ENCODE measurements at places on chromosomes 11 and 22. TPM values are rescaled to one million over a fixed set of nuclear protein-coding genes. Genes with fewer than 3 reads are reported as not detected.

Gene ENTHD1
- polyA plus RNA-seq = not detected

- DNase-seq = no peak
These were observed 2.0 kb upstream of the JAML start for GRCh38 chr11:118226781-118227180.

GRCh38 chr22:44755417-44755816, 3.0 kb downstream of the ARHGAP8 start:
- DNase-seq = no peak

DNA sequence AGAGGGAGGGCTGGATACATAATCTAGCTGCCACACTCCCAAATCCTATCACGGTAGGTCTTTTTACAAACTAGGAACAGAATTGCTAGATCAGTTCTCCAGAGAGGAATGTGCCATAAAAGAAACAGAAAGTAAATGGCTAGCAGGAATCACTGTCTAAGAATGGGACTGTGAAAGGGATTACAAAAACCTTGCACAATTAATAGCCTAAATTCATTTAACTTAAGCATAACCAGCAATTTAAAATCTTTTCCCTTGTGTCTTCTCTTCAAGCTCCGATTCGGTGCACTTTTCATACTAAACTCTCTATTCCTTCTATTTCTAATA, 35.2 kb downstream of the APOL5 start:
- DNase-seq = no peak

GRCh38 chr22:44648085-44648820, 53.8 kb upstream of the PRR5 start:
- no peak for DNase-seq

- DNase-seq = no peak
These were observed 79.5 kb downstream of the PARVA start for GRCh38 chr11:12456651-12457579.

DNA sequence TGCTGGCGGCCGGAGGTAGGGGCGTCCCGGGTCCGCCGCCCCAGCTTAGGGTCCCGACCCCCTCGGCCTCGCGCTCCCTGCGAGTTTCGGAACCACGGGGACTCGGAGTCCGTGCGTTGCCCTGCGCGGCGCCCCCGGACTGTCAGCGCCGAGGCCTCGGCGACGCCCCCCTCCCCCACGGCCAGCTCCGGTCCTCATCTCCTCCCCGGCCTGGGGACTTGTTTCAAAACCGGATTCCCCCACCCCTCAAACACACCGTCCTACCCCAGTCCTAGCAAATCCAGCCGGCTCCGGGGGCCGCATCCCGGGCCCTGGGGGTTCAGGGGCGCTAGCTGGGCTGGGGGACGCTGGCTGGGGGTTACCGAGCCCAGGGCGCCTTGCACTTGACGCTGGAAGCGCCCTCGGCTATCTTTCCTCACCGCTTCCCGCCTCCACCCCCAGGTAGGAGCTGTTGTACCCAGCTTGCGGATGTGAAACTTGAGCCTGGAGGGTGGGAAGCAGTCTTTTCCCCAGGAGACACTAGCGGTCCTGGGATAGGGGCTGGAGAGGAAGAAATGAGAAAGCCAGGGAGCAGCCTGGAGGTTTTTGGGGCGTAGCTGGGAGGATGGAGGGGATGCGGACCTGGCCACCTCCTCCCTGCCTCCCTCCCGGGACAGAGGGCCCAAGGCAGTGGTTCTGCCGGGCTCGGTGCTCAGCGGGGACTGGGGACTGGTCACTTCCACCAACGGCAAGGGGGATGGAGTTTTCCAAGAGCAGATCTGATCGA, 550 bp downstream of the FBLN1 start:
- no peak for DNase-seq

DNA sequence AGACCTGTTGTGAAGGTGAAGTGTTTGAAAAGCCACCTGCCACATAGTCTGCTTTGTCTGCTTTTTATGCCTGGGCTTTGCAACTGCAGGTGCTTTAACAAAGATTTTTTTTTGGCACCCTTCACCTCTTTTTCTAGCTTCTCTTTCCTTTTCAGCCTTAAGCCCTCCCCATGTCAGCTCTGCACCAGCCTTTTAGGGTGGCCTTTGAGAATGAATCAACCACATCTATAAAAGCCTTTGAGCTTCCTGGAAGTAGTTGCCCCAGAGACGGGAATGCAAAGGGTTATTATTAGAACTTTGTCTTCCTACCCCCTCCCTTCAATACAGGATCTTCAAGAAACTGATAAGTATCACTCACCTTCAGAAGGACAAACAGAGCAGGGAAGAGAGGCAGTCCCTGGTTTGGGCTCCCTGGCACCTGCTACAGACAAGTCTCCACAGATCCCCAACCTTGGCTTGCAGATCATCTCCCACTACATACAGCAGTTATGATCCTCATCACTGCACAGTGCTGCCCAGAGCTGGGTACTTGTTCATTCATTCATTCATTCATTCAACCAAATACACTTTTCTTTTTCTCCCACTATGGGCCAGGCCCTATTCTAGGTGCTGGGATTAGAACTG, 8.0 kb downstream of the PVALB start:
- no peak for DNase-seq

Gene APOBEC3C
- 9.9 TPM for polyA plus RNA-seq

Gene UBTFL1
- not detected for polyA plus RNA-seq

- DNase-seq = no peak
These were observed 21.9 kb upstream of the RAB30 start for GRCh38 chr11:83093634-83094033.

- DNase-seq = no peak
These were observed 1115.0 kb downstream of the BRD1 start for GRCh38 chr22:48712558-48713271.

GRCh38 chr22:41933411-41934177, 7.0 kb upstream of the TNFRSF13C start:
- DNase-seq = no peak

Gene CASP5
- polyA plus RNA-seq = not detected

Gene C11orf86
- not detected for polyA plus RNA-seq

Gene ISX
- polyA plus RNA-seq = 0.23 TPM

DNA sequence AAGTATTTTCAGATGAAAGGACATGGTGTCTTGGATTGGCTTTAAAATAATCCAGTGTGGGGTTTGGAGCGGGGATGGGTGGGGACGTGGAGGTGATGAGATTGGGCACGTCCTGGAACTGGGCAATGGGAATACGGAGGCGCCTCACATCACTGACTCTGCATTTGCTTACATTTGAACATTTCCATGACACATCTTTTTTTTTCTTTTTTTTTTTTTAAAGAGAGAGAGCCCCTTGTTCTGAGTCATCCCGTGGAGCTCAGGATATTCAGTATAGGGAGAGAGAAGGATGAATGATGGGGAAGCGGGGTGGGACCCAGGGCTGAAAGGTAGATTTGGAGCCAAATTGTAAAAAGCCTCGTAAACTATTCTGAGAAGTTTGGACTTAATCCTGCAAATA, 142.7 kb downstream of the FBXO7 start:
- no peak for DNase-seq

GRCh38 chr11:44955015-44955738, 4.5 kb upstream of the TP53I11 start:
- DNase-seq = no peak

GRCh38 chr11:109731451-109731850, 309.5 kb downstream of the C11orf87 start:
- DNase-seq = no peak

DNA sequence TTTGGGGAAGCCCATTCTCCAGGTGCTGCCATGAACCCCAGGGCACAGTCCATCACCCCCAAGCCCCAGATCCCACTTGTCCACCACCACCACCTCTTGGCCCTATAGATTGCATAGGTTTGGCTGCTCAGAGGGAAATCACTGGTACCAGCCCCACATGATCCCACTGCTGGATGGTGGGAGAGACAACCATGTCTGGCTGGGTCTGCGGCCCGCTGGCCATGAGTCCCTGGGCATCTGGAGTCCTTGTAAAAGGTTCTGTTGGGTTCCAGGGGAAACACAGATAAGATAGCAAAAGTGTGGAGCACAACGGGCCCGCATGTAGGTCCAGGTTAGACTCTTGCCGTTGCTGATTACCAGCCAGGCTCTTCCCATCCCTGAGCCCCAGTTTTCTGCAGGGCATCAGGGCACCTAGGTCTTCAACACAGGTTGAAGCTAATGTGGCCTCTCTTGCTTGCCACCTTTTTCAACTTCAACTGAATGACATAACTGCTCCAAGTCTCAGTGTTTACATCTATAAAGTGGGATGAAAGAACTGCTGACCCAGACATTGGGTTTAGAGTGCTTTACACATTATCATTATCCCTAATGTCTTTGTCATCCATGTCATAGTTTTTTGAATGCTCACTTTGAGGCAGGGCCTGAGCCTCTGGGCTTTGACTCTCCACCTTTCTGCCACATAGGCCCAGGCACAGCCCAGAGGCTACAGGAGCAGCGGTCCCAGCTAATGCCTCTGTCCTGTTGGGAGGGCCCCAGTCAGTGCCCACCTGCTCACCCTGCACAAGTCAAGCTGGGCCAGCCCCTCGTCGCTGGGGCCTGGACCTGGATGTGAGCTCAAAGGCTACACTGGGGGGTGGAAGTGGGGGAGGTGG, 1.0 kb upstream of the TANGO2 start:
- DNase-seq = no peak

- no peak for DNase-seq
These were observed 228.4 kb downstream of the FAT3 start for GRCh38 chr11:92453055-92453454.

Gene MUC2
- polyA plus RNA-seq = 0.15 TPM

DNA sequence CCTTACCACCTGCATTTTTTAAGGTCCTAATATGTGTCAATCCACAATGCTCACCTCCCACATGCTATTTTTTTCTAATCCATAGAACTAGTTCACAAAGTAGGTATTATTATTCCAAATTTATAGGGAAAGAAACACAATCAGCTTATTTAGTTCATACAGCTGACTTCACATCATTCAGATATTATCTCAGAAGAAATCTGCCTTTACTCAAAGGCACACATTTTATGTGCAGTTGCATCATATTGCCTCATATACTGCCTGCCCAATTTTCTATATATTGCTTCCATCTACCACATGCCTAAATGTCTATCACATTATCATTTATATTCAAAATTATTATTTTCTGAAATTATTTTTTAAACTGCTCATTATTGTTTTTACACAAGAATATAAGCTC, 88.7 kb upstream of the LUZP2 start:
- DNase-seq = no peak

- no peak for DNase-seq
These were observed 4.3 kb upstream of the OSBPL5 start for GRCh38 chr11:3169255-3170043.

GRCh38 chr22:39932918-39933649, 27.1 kb upstream of the TMA7B start:
- no peak for DNase-seq

DNA sequence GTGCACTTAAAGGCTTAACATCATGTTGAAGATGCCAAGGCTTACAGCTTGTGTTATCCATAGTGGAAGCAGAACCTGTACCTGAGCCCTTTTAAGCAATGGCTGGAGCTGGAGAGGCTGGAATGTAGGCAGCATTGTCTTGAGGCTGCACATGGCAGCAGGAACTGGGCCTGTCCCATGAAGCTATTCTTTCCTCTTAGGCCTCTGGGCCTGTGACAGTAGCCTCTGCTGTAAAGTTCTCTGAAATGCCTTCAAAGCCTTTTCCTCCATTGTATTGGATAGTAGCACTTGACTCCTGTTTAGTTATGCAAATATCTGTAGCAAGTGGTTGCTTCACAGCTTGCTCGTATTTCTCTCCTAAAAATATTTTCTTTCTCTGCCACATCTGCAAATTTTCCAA, 127.4 kb upstream of the ANO5 start:
- DNase-seq = no peak

DNA sequence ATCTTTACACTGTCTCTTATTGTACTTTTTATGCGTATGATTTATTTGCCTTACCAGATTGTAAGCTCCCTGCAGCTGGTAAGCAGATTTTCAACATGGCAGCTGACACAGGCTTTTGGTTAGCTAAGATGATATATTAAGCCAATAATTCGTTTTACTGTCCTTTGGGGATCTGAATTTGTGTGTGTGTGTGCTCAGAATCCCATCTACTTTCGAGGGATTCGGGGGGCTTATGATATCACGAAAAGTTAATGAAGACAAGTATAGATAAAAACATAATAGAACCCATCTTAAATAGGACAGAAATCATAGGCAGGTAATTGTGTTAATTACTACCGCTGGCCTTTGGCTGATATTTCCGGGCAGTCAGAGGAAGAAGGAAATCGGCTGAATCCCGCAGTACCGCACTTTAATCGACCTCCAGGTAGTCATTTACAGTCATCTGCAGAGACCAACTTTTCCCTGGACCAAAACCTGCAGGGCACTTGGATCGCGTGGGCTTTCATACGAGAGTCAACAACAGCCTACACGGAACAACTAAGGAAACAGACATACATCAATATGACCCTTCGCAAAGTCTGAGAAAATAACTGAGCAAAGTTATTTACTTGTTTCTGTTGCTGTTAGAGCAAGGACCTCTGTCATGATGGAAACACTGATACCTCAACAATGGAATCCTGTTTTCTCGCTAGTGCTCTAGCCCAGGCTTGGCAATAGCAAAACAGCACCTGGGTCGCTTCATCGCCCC, 802 bp downstream of the KBTBD3 start:
- DNase-seq = no peak

- no peak for DNase-seq
These were observed 28.8 kb downstream of the IGLL5 start for GRCh38 chr22:22916215-22916951.

Gene RCOR2
- 12.3 TPM for polyA plus RNA-seq

Gene IGF2
- 806 TPM for polyA plus RNA-seq

DNA sequence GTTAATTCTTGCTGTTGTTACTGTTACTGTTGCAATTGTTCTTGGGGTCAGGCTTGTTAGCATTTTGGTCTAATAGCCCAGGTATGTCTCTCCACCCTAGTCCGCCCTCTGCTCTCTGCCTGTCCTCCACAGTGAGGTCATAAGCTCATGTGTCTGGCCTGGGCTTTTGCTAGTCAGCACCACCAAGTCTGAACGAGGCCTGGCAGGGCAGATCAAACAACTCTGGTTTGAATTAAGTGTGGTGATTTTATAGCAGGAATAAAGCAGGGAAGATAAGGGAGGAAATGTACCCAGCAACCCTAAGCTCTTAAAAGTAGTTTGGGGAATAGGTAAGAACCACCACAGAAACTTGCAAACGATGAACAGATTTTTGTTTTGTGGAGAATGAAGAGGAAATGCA, 98.7 kb downstream of the ABTB2 start:
- no peak for DNase-seq

- no peak for DNase-seq
These were observed 12.7 kb downstream of the TMEM41B start for GRCh38 chr11:9301720-9302119.

Data from right renal pelvis (tissue), 4 donors.